ENCODE measurements at places on chromosomes 4 and X. TPM values are rescaled to one million over a fixed set of nuclear protein-coding genes. Genes with fewer than 3 reads are reported as not detected.
A peak's percentile ranks its signal among the peaks of the same experiment; 100 is the strongest.

Gene PCSK1N
- 3.2 TPM for total RNA-seq

Gene ARHGEF9
- total RNA-seq = 17.8 TPM

Gene ARR3
- not detected for total RNA-seq

DNA sequence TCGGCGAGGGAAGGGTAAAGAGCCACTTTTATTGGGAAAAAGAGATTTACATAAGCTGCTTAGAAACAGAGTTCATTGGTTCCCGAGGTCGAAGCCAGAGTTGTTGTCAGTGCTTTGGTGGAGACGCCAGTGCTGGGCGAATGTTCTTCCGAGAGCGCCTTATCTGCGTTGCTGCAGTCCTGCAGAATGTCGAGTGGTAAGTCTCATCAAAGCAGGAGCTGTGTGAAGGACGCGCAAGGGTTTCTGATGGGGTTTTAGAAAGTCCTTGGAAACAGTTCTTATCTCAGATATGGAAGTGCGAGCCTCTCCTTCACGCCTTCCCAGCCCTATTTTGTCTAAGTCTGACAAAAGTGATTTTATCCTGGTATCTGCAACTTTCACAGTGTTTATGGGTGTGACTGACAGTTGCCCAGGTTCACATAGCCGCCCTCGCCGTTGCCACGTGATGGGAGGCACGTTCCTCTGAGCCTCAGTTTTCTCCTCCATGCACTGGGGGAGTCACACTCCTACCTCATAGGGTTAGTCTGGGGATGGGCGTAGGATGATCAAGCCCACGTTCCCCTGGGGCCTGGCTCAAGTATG, 47.3 kb upstream of the NSG1 start:
- no peaks in the 10 kb centered on the region for H3K27me3 ChIP-seq
- no peak for DNase-seq
- H3K27ac ChIP-seq = no peak overlapping the region
- H3K36me3 ChIP-seq = no peaks in the 10 kb centered on the region
- H3K4me3 ChIP-seq = no peak overlapping the region
- no peaks in the 10 kb centered on the region for H3K4me1 ChIP-seq

DNA sequence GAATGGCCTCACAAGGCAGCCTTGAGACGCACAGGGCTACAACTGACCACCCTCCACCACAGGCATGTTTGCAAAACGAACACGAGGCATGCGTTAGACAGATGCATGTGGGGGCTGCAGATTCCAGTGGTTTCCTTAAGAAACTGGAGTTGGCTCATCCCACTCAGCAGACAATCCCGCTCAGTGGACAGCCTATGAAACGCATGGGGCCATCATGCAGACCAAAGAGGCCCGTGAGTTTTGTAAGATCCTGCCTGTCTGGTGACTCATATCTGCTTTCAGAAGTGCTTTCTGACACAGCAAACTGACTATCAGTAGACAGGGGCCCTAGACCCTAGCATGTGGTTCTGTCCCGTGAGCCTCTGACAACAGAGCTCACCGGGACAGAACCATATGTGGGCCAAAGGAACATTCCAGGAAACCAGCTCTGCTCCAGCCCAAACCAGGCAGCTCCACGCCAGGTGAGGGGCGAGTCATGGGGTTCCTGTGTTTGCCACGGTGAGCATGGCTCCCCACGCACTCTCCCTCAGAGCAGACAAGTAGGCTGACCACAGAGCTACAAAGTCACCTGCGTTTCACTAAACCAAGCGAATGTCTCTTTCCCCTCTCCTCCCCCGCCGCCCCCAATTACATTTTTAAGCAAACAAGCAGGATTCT, 74.4 kb downstream of the MTMR1 start:
- peaks cover 16% of the 10 kb centered on the region for H3K4me1 ChIP-seq
- no peaks in the 10 kb centered on the region for H3K27me3 ChIP-seq
- no peak overlapping the region for H3K4me3 ChIP-seq
- peak overlapping the region; percentile 62 for H3K27ac ChIP-seq
- peak; percentile 55 for DNase-seq

DNA sequence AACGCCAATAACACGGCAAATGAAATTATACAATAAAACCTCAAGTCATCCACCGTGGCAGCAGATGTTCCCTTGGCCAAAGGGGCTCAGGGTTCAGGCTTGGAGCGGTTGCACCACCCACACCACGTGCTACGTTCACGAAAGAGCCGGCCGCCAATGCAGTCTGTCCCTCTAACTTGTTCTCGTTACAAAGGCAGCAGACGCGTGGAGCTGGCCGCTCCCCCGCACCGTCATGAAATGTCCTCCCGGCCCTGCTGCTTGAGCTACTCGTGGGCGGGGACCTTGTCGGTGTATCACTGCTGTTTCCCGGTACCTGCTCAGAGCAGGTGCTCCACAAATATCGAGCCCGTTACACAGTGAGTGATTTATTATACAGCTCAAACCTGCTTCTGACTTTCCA, 36.4 kb upstream of the MAN2B2 start:
- no peak for DNase-seq
- H3K4me3 ChIP-seq = no peak overlapping the region
- no peaks in the 10 kb centered on the region for H3K27me3 ChIP-seq
- H3K27ac ChIP-seq = no peak overlapping the region
- H3K4me1 ChIP-seq = no peaks in the 10 kb centered on the region

DNA sequence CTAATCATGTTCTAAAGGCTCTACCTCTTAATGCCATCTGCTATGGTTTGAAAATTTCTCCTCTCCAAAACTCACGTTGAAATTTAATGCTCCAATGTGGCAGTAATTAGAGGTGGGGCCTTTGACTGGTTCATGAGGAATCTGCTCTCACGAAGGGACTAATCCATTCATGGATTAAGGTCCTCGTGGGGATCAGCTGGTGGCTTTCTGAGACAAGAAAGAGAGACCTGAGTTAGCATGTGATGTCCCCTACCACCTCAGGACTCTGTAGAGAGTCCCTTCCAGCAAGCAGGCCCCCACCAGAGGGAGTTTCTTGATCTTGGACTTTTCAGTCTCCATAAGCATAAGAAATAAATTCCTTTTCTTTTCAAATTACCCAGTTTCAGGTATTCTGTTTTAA, 65.3 kb downstream of the WDFY3 start:
- H3K27me3 ChIP-seq = no peaks in the 10 kb centered on the region
- DNase-seq = no peak
- H3K27ac ChIP-seq = no peak overlapping the region
- no peak overlapping the region for H3K4me3 ChIP-seq
- H3K4me1 ChIP-seq = no peaks in the 10 kb centered on the region
- H3K36me3 ChIP-seq = peaks cover 13% of the 10 kb centered on the region

DNA sequence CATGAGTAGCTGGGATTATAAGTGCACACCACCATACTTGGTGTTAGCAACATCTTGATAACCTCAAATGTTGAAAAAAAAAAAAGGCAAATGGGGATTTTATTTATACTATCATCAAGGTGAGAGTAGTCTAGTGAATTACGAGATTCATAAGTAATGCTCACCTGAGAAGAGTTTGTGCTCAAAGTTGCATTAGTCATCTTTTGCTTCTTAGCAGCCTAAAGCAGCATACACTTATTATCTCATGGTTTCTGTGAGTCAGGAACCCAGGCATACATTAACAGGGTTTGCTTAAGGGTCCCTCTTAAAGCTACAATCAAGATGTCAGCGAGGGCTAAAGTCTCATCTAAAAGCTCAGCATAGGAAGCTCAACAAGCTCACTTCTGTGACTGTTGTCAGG, 8.2 kb upstream of the EXOSC9 start:
- no peak overlapping the region for H3K27ac ChIP-seq
- H3K27me3 ChIP-seq = no peaks in the 10 kb centered on the region
- H3K4me1 ChIP-seq = peaks cover 68% of the 10 kb centered on the region

GRCh38 chr4:144740316-144740715, 94.4 kb downstream of the HHIP start:
- no peaks in the 10 kb centered on the region for H3K27me3 ChIP-seq
- H3K27ac ChIP-seq = no peak overlapping the region
- no peak overlapping the region for H3K4me3 ChIP-seq
- no peak for DNase-seq
- peaks cover under 1% of the 10 kb centered on the region for H3K4me1 ChIP-seq
- no peaks in the 10 kb centered on the region for H3K36me3 ChIP-seq

DNA sequence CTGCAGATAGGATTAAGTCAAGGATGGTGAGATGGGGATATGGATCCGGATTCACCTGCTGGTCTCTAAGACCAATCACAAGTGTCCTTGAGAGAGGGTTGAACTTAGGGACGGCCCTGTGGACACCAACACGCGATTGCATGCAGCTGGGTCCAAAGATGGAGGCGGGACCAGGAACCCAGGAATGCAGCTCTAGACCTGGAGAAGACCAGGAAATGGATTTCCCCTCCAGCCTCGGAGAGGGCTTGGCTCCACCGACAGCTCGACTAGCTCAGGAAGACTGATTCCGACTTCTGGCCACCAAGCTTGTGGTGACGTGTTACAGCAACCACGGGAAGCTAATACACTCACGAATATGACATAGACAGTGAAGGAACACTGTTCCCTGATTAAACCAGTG, 4.7 kb downstream of the C4orf50 start:
- no peak overlapping the region for H3K4me3 ChIP-seq
- H3K36me3 ChIP-seq = no peaks in the 10 kb centered on the region
- H3K4me1 ChIP-seq = no peaks in the 10 kb centered on the region

GRCh38 chr4:171448919-171449481, 364.2 kb upstream of the GALNTL6 start:
- no peak overlapping the region for H3K4me3 ChIP-seq
- no peaks in the 10 kb centered on the region for H3K4me1 ChIP-seq
- no peaks in the 10 kb centered on the region for H3K27me3 ChIP-seq
- no peaks in the 10 kb centered on the region for H3K36me3 ChIP-seq

DNA sequence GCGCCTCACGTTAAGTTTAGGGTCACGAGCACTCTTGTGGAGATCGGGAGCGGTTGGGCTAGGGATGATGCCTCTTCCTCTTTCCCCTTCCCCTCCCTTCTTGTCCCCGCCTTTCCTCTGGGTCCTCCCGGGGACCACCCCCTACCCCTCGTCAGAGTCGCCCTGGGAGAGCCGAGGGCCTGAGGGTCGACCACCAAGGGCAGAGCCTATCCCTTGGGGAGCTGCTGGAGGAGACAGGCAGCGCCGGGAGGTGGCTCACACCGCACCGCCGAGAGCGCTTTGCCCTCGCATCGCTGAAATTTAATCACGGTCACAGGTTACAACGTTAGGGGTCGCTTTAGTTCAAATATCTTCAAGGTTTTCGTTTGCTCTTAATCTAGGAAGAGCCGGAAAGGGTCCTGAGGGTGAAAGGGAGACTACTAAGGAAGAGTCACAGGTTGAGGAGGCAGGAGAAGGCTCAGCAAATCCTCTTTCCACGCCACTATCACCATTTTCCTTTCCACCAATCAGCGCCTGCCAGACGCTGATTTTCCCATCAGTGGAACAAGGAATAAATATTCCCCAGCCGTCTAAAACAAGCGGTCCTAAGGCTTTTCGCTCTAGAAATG, 528 bp upstream of the SNCA start:
- peak overlapping the region; percentile 49 for H3K4me3 ChIP-seq
- 0 out of 2 replicates have a peak, but pooled peaks cover 4% of the 10 kb centered on the region for H3K4me1 ChIP-seq
- no peak overlapping the region for H3K27ac ChIP-seq

GRCh38 chrX:644304-645281, 14.0 kb downstream of the SHOX start:
- no peak overlapping the region for H3K4me3 ChIP-seq
- no peaks in the 10 kb centered on the region for H3K27me3 ChIP-seq
- DNase-seq = no peak
- no peaks in the 10 kb centered on the region for H3K4me1 ChIP-seq
- H3K36me3 ChIP-seq = no peaks in the 10 kb centered on the region

GRCh38 chr4:183380901-183381300, 58.7 kb upstream of the CLDN24 start:
- no peaks in the 10 kb centered on the region for H3K4me1 ChIP-seq
- H3K36me3 ChIP-seq = no peaks in the 10 kb centered on the region
- no peak overlapping the region for H3K4me3 ChIP-seq
- no peak overlapping the region for H3K27ac ChIP-seq
- H3K27me3 ChIP-seq = no peaks in the 10 kb centered on the region

DNA sequence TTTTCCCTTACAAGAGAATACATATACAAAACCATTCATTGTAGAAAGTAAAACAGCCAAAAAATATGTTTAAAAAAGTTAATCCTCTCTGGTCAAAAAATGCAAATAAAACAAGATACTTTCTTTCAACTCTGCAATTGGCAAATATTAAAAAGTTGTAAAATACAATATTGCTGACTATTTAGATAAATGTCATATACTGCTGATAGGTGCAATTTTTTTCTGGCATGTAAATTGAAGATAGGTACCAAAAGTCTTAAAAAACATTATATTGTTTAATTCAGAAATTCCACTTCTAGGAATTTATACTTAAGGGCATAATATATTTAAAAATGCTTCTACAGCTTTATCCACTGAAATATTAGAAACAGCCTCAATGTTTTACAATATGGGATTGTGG, 66.4 kb upstream of the TLL1 start:
- DNase-seq = no peak
- no peak overlapping the region for H3K4me3 ChIP-seq
- H3K4me1 ChIP-seq = no peaks in the 10 kb centered on the region
- H3K27me3 ChIP-seq = no peaks in the 10 kb centered on the region
- no peaks in the 10 kb centered on the region for H3K36me3 ChIP-seq

GRCh38 chr4:1464581-1465171, 58.4 kb upstream of the NKX1-1 start:
- H3K36me3 ChIP-seq = no peaks in the 10 kb centered on the region
- no peaks in the 10 kb centered on the region for H3K4me1 ChIP-seq
- H3K27me3 ChIP-seq = peaks cover 4% of the 10 kb centered on the region

- no peaks in the 10 kb centered on the region for H3K4me1 ChIP-seq
- H3K27ac ChIP-seq = no peak overlapping the region
- H3K4me3 ChIP-seq = no peak overlapping the region
- no peaks in the 10 kb centered on the region for H3K36me3 ChIP-seq
- H3K27me3 ChIP-seq = no peaks in the 10 kb centered on the region
These were observed 2108.9 kb upstream of the TENM3 start for GRCh38 chr4:180134091-180134866.

DNA sequence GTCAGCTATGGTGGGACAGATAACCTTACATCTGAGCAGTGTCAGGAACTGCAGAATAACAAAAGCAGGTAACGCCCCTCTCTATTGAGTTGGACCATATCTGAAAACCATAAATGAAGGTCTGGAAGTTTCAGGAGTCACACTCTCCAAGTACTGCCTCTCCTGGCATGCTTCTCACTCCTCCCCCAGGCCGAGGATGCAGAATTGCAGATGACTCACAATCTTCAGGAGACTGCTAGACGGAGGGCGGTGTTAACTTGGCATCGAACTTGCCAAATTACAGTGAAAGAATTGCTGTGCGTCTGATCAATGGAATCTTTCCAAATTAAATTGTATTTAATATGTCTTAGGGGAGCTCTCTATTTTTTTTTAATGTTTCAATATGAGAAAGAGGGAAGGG, 67.1 kb upstream of the TRIM2 start:
- no peaks in the 10 kb centered on the region for H3K36me3 ChIP-seq
- H3K27ac ChIP-seq = no peak overlapping the region
- no peaks in the 10 kb centered on the region for H3K27me3 ChIP-seq

- no peak overlapping the region for H3K27ac ChIP-seq
- H3K36me3 ChIP-seq = no peaks in the 10 kb centered on the region
- no peak for DNase-seq
- H3K4me3 ChIP-seq = no peak overlapping the region
These were observed 102.5 kb downstream of the PTTG2 start for GRCh38 chr4:38062776-38063097.
